Motor neuron (in vitro differentiated cells): ENCODE measurements at places on chromosomes 5 and 9. TPM values are rescaled to one million over a fixed set of nuclear protein-coding genes. Genes with fewer than 3 reads are reported as not detected.

GRCh38 chr9:132268725-132269352 lies 85.9 kb downstream of the SETX start:
- peak; percentile 67 for ATAC-seq

The DPM2 gene
- 29.7 and 33.6 TPM in 2 replicates for total RNA-seq

DNA sequence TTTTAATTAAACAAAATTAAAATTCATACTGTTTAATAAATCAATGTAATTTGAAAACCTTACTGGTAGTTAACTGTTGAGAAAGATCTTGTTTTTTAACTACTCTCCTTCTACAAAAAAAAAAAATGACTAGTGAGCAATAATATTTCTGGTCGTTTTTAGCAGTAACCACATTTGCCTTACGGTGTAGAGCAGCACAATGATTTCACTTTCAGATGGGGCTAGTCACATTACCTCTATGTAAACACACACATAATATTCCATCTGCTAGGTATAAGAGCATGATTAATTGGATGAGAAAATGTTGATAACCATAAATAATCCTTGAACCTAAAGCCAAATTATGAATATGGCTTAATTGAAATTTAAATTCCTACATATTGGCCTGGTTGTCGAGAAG lies 198.1 kb downstream of the CHSY3 start:
- no peak for ATAC-seq

DNA sequence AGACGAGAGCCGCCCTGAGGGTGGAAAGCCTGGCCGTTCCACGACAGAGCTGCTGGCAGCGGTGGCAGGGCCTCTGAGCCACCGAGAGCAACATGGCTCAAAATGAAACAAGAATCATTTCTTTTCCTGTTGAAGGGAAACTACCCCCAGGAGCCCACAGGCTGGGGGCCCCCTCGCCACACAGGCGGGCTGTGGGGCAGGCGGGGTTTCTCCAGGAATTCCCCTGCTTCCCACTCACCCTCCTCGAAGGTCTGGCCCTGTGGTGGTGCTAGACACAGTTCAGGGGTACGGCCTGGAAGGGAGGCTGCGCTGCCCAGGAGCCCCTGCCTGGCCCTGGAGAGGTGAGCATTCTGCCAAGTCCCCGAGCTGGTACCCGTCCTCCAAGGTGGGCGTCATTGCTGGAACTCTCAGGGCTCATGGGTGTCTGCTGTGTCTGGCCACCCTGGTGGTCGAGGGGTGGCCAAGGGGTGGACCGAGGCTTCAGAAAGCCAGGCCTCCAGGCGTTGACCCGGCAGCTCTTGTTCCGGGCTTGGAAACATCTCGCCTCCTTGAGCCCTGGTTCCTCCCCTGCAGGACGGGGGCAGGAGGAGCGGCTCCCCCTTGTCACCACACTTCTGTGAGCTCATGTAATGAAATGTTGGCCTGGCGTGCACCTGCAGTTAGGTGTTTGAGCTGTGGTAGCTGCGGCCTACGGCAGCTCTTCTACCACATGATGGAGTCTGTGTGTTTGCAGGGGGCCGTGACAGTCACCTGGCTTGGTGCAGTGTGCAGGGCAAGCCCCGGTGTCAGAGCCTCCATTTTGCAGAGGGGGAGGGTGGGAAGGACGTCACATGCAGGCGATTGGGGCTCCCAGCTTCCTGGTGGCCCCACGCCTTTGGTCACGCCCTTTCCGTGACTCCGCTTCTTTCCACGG lies 65.3 kb downstream of the RXRA start:
- ATAC-seq: no peak

- ATAC-seq: no peak
Observed at GRCh38 chr9:100308965-100309564, 43.7 kb downstream of the TEX10 start.

DNA sequence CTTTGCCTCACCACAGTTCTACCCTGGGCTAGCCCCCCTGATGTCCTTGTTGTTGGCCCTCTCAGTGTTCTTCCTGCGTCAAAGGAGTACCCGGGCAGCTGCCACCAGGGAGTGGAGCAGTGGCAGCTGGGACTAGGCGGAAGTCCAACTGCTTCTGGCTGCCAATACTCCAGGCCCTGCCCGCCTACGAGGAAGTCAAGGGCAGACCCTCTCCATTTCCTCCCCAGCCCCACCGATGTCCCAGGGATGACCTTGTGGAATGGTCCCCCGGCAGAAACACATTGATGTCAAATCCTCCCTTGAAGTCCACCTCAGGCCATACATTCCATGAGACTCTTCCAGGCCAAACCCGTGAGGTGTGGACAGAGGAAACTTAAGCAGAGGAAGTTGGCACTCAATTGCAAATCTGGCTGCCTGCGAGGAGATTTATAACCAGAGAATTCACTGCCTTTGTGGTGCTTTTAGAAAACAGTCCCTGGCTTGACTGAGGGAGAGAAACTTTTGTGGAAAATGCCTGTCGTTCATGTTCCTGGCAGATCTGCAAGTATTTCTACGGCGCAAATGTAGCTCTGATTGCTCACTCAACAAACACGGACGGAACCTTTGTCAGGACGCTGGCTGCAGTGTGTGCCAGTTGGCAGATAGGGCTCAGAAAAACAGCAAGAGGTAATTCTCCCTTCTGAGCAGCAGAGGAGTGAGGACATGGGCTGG lies 339.7 kb downstream of the RAB3C start:
- ATAC-seq: peak; percentile 69

The HDAC3 gene
- 77.3 and 79.7 TPM in 2 replicates for total RNA-seq

The ANKRD31 gene
- total RNA-seq: 0.36 and 0.38 TPM in 2 replicates

The LHX3 gene
- total RNA-seq: 9.8 and 9.9 TPM in 2 replicates

DNA sequence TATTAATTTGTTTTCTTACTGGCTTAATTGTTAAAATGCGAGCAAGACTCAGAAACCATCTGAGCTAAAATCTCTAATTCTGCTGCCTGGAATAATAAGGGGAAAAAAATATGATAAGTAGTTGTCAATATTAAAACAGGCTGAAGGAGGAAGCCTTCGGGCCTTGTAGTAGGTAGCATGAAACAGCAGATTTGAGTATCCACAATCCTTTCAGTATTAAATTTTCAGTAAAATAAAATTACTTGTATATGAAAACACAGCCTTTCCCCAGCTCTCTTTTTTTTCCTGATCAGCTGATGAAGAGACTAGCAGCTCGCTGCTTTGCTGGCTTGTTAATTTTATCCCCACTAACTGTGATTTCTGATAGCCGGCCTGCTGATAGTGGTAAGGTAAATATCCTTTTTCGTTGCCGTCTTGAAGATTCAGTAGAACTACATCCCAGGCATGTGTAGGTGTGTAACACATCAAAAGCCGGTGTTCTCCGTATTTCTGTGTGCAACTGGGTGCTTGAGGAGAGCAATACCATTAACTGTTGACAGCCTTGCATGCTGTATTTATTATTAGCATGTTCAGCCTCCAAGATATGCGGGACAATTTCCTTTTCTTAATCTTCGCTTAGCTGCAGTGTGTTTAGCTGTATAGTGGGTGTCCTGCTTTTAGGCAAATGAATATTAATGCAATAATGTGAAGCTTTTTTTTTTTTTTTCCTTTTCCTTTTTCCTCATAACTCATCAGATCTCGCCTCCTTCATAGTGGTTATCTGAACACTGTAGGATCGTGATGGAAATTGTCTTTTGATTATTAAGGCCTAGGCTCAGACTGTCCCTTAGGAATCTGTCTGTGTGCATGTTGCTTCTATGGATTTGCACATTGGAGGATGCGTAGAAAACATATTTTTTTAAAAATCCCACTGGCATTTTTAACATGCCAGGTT lies 144.6 kb downstream of the SMARCA2 start:
- peak; percentile 3 for ATAC-seq

DNA sequence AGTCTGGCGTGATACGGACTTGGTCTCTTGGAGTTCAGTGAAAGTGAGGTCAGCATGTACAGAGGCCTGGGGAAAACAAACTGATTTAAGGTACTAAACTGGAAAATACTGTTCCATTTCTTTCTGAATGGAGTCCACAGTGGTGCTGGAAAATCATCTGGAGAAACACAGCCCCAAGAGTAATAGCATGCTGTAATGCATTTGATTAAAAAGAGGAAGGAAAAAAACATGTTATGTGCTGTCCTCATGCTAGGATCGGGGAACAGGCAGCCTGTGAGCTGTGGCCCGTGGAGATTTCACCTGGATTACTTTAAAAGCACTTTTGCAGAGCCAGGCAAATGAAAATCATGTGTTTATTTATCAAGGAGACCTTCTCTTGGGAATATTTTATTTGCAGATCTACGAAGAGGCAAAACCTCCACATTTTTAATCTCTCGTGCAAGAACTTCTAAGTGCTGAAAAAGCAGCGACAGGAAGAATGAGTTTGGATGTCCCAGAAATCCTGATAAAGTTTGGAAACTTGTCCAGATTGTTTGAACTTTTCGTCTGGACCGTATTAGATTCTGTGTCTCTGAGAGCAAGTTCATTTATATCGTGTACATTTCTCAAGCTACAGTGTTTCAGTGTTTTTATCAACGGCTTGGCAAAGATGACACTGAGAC lies 228.8 kb downstream of the GAS1 start:
- ATAC-seq: no peak
